Posterior vena cava (tissue), 2 donors: ENCODE measurements at places on chromosomes 3 and 15. TPM values are rescaled to one million over a fixed set of nuclear protein-coding genes. Genes with fewer than 3 reads are reported as not detected.

DNA sequence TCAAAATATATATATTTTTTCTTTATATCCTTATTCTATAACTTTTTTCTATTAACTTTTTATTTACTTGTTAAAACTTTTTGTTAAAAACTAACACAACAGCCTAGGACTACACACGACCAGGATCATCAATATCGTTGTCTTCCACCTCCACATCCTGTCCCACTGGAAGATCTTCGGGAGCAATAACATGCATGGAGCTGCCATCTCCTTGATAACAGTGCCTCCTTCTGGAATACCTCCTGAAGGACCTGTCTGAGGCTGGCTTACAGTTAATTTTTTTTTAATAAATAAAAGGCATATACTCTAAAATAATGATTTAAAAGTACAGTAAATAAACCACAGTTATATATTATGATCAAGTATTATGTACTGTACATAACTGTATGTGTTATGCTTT lies 58.9 kb downstream of the SFMBT1 start:
- no peak for DNase-seq

The PLOD2 gene
- total RNA-seq = 64.1 TPM

GRCh38 chr15:101201411-101202174 lies 50.3 kb downstream of the CHSY1 start:
- peak; percentile 97 for DNase-seq

The RHOV gene
- not detected for total RNA-seq

DNA sequence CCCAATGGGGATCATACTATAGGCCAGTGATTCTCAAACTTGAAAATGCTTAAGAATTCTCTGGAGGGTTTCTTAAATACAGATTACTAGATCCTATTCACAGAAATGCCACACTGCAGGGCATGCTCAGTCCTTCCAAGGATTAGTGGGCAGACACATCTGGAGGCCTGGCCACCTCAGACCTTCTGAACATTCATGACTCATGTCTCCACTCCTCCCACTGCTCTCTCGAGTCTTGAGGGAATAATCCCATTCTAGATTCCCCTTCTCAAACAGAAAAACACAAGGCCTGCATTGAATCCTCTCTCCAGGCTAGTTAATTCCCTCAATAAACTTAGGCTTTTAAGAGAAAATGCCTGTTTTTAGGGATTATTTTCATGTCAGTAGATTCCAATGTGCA lies 22.1 kb downstream of the ZNF621 start:
- no peak for DNase-seq

- no peak for DNase-seq
Observed at GRCh38 chr3:27641271-27641800, 80.8 kb downstream of the EOMES start.
